ENCODE measurements at places on chromosomes 12 and 14.

DNA sequence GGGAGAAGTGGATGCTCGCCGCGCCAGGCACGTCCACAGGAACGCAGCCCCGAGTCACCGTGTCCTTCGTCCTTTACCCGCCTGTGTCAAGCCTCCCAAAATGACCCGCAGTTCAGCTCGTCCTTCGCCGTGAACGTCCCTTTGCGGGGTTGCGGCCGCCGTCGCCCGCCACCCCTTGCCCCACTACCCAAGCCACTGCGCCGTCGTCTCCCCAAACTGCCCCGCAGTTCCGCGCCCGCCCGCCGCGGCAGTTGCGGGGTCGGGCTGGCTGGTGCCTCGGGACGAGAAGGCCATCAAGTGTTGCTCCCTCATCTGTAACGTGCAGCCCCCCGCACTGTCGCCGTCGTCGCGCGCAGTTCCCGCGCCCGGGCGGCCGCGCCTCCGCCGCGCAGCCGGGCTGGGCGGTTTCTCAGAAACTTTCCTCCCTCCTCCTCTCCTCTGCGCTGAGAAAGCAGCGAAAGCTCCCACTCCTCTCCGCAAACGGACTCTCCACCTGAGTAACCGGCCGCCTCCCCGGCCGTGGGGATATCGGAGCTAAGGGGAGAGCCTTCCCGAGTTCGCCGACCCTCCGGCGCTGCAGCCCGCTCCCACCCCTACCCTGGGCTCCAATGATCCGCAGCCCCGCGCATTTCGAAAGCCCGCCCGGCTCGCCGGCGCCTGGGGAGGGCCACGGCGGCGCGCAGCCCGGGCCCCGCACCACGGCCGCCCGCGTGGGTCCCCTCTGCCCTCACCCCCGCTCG lies 6.7 kb downstream of the CDKN1B start:
- no peak for DNase-seq

DNA sequence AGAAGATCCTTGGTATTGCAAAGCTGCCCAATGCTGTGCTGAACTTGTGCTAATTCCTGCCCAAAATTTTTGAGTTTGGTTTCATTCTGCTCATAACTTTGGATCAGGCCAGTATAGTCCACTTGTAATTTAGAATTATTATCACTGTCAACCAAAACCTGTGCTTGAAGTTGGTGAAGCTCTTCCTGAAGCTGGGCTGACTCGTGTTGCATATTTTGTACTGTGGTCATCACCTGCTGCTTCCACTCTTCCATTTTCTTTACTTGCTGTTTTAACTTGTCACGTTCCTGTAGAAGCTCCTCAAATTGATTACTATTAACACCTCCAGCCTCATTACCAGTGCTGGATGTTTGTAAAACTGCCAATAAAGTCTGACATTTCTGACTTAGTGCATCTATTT lies 35.8 kb downstream of the TRIP11 start:
- no peak for DNase-seq

DNA sequence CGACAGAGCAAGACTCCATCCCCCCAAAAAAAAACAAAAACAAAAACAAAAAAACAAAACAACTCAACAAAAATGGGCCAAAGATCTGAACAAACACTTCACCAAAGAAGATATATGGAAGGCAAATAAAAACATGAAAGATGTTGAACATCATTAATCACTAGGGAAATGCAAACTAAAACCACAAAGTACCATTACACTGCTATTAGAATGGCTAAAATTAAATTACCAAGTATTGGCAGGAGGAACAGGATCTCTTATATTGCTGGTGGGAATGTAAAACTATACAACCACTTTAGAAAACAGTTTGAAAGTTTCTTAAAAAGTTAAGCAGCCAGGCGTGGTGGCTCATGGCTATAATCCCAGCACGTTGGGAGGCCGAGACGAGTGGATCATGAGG lies 12.9 kb downstream of the SOS2 start:
- DNase-seq, result no peak

GRCh38 chr12:15897433-15897832 lies 13.7 kb upstream of the DERA start:
- DNase-seq, result no peak

DNA sequence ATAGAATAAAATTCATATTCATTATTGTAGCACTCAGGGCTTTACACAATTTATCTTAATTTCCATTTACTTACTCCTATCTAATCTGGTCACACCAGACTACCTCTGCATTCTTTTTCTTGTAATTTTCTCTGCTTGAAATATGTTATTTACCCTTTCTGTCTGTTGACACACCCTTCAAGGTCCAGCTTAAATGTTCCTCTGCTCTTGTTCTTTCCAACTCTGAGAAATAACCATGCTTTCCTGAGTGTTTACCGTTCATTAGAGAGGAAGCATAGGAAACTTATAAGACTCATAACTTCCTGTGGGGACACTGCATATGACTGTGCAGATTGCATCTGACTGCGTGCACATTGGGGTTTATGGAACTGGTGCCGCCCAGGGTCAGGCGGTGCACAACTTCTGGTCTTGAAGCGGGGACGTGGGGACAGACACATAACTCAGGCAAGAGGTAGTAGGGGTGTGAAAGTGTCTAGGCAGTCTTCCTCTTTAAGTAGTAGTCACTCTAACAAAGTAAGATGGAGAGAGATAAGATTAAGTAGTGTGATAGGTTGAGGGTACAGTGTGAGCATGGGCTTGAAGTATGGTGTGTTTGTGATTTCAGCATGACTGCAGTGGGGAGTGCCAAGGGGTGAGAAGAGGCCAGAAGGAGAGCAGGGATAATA lies 42.6 kb upstream of the FOXJ2 start:
- DNase-seq, result no peak

DNA sequence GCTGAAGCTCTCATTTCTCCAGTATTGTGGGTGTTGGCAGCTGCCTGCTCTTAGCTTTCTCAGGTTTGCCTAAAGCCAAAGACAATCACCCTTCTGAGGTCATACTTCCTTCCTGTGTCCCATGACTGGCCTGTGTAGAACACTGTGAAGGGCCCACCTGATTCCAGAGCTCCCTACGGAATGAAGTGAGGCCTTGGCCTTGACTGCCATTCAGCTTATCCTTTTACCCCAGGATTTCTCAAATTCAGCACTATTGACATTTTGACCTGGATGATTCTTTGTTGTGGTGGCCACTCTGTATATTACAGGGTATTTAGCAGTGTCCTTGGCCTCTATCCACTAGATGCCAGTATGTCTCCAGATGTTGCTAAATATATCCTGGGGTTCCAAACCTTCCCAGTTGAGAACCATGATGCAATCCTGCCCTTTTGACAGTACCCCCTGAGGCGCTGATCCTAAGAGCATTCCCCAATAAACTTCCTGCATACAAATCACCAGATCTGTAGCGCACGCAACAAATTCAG lies 112.3 kb upstream of the KRR1 start:
- no peak for DNase-seq

- no peak for DNase-seq
These were observed 23.1 kb upstream of the NKX2-8 start for GRCh38 chr14:36605506-36605857.

DNA sequence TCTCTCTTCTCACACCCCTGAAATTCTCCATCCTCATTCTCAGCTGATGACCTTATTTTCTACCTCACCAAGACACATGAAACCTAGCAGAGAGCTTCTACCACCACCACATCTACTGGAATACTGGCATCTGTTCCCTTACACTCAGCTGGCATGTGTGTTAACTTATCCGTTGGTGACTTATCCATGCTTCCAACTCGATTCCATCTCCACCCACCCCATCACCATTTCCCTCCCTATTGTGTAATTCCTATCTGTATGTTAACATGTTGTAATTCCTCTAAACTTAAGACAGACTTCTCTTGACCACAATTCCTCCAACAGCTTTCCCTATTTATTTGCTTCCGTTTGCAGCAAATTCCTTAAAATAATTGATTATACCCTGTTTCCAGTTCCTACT lies 15.4 kb downstream of the C1S start:
- no peak for DNase-seq

GRCh38 chr14:104138098-104138717 lies at the start of gene KIF26A:
KIF26A (plus strand) TSS chr14:104138587; CDS start chr14:104138723, 136 bp downstream.
- no peak for DNase-seq

DNA sequence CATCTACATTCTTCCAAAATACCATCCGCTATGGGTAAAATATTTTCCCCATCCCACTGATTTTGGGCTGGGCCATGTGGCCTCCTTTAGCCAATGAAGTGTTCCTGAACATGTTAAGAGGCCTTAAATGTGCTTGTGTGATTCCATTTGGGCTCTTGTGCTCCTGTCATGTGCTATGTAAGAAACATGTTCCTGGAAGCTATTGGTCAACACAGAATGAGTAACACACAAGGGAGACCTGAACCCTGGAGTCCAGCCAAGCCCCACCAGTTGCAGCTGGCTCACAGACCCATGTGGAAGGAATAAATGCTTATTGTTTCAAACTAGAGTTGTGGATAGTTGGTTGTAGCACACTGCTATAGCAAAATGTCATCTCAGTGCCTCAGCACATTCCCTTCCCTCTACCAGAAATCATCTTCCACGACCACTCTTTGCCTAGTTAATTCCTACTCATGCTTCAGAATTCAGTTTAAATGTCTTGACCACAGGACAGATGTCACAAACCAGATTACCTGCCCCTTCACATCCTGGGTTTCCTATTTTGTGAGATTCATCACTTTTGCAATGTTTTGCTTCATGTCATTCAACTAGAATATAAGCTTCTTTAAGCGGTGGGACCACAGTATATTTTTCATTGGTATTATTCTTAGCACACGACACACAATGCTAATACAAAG lies 217.3 kb upstream of the EEA1 start:
- DNase-seq, result no peak

DNA sequence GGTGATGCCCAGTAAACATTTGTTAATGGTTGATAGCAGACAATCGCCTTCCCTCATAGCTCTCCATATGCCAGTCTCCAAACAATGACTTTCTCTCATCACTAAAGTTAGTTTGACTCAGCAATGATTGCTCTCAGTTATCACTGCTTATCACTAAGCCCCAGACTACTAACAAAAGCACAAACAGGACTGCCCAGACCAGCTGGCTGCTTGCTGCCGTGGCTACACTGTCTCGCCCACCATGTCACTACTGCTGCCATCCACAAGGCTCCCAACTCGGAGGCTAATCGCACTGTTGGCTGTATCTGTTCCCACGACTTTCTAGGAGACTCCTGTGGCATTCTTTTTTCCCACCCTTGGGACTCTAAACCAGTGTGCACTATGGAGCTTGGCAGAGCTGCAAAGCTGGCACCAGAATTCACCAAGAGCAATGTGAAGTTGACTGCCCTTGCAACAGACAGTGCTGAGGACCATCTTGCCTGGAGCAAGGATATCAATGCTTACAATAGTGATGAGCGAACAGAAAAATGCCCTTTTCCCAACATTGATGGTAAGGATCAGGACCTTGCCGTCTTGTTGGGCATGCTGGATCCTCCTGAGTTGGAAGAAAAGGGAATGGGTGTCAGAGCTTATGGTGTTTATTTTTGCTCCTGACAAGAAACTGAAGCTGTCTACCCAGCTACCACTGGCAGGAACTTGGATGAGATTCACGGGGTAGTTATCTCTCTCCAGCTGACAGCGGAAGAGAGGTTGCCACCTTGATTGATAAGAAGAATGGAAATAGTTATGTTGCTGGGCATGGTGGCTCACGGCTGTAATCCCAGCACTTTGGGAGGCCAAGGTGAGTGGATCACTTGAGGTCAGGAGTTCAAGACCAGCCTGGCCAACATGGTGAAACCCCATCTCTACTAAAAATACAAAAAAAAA lies 27.1 kb upstream of the NR2C1 start:
- DNase-seq, result no peak

- DNase-seq, result no peak
These were observed 1.7 kb downstream of the PPM1H start for GRCh38 chr12:62933220-62933601.

GRCh38 chr12:70759161-70759918 lies 122.1 kb upstream of the PTPRB start:
- no peak for DNase-seq

- DNase-seq, result no peak
These were observed 4.0 kb downstream of the KRT5 start for GRCh38 chr12:52515927-52516831.
